ENCODE measurements at places on chromosomes 16 and 17.

- DNase-seq = no peak
Measured at GRCh38 chr16:87675111-87675719, 72.9 kb downstream of the JPH3 start.

- DNase-seq = peak; percentile 73
Measured at GRCh38 chr17:41666237-41666641, 22.4 kb upstream of the EIF1 start.

DNA sequence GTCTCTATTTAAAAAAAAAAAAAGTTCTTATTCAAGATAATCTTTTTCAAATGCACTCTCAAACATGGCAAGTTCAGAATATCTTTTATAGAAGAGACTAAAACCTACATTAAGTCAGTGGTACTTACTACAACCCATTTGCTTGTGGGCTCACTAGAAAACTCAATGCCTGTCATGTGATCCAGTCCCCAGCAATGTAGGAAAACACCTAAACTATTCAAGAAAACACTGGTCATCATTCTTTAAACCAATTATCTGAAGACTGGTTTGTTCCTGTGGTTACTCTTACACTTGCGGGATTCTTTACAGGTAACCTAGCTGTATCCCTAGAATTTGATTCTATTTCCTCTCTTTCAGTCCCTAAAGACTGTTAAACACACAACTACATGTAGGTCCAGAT lies 19.6 kb downstream of the MED13 start:
- no peak for DNase-seq

DNA sequence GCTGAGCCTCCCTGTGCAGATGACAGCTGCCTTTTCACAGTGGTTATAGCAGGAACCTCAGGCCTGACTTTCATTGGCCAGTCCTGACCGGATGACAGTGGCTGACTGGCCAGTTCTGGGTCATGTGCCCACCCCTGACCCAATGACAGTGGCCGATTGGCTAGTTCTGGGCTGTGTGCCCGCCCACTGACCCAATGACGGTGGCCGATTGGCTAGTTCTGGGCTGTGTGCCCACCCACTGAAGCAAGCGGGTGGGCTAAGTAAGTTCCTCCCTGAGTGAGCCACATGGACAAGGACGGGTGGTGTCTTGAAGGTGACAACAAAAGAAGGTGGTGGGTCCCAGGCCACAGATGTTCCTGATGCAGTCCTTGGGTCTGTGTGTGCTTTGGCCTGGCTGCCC lies 9.5 kb downstream of the DEF8 start:
- DNase-seq = no peak

DNA sequence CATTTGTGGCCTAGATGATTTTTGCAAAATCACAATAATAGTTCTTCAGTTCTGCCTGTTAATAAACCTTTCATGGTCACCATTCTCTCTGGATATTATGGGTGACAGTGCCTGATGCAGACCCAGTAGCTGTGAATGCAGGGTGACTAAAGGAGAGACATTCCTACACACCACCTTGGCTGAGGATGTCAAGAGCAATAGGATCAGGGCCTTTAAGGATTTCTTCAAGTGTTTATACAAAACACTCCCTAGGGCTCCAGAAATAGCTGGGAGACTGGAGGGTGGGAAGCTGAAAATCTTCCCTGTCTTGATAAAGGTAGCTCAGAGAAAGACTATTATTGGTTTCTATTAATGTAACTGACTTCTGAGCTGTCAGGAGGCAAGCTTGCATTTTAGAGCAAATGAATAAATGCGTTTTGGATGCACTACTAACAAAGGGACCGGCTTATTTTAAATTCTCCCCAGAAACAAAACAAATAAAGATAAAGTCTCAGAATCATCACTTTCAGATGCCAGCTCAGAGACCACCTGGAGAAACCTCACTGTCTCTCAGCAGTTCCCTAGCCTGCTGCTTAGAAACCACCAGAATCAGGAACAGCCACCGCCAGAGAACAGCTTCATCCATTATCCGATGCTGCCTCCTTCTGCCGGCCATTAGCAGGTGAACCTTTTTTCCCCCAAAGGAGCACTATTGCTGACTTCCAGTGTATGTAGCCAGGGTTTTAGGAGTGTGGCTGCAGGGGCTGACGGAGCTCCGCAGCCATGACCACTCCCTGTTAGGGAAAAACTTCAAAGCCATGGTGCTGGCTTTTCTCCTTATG lies 171.4 kb upstream of the DYNLRB2 start:
- no peak for DNase-seq

DNA sequence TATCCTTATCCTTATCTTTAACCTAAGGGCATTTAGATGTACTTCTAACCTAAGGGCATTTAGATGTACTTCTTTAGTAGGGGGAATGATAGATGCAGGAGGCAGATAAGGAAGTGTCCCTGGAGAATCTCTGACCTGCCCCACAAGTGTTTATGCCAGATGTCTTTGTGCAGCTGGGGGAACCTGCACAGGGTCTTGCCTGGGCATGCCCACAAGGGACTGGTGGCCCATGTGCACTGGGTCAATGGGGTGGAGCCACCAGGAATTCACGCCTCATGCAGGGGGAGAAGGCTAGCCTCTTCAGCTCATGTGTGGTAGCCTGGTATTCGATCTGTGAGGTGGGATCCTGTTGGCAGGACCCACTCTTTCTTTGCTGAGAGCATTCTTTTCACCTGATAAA lies 38.0 kb downstream of the CA10 start:
- no peak for DNase-seq

GRCh38 chr16:1082952-1083675 lies 10.6 kb downstream of the SSTR5 start:
- no peak for DNase-seq

GRCh38 chr16:15757630-15758251 lies 99.1 kb downstream of the MYH11 start:
- no peak for DNase-seq

- no peak for DNase-seq
Measured at GRCh38 chr17:5661491-5662125, 77.3 kb upstream of the NLRP1 start.

GRCh38 chr16:87603684-87604633 lies 1.7 kb downstream of the JPH3 start:
- no peak for DNase-seq

DNA sequence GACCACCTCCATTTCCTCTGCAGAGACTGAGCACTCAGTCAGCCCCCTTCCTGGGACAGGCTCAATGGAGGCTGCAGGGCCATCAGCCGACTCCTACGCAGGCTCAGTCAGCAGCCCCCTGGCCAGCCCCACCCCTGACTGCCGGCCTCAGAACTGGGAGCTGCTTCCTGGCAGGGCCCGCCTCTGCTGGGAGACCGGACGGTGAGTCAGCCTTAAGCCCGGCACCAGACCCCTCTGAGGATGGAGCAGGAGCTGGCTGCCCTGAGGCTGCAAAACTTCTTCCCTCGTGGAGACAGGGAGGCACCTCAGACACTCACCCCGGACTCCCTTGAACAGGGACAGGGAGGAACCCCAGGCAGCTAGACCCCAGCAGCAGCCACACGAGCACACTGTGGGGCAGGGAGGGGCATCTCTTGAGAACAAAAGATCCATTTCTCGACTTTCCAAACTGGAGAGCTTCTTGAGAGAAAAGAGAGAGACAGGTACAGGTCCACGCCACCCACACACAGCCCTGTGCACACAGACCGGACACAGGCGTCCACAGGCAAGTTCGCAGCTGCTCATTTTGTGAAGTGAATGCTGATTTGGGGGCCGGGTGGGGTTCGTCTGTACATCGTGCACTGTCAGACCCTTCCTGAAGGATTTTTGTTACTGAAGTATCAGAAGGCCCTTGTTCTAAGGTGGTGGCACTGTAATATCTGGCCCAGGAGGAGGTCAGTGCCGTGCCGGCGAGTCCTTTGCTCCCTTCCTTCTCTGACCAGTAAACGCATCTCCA lies 1.3 kb upstream of the TUBB3 start:
- no peak for DNase-seq

GRCh38 chr16:60636117-60636516 lies 1400.1 kb downstream of the CDH8 start:
- DNase-seq = no peak

- peak; percentile 82 for DNase-seq
Measured at GRCh38 chr16:66406534-66407221, 20.4 kb upstream of the BEAN1 start.

- DNase-seq = no peak
Measured at GRCh38 chr16:49748322-49748721, 107.6 kb downstream of the ZNF423 start.

- peak; percentile 55 for DNase-seq
Measured at GRCh38 chr17:63425483-63425882, 20.6 kb downstream of the CYB561 start.

DNA sequence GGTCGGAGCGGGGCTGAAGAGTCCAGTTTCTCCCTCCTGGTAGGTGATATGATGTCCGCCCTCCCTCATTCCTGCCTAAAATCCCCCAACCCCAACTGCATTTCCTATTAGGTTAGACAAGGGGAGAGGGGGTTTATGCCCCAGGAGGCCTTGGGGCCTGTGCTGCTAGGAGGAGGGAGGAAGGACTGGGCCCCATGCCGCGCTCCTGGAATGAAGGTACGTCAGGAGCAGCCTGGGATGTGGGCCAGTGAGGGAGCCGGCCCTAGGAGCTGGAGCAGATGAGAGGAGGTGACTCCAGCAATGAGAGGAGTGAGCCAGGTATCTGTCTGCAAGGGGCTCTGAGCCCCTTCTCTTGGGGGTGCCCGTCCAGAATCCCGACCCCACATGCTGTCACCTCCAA lies 46.9 kb upstream of the CDC42EP4 start:
- no peak for DNase-seq

- no peak for DNase-seq
Measured at GRCh38 chr17:33615861-33616260, 322.8 kb upstream of the ASIC2 start.

DNA sequence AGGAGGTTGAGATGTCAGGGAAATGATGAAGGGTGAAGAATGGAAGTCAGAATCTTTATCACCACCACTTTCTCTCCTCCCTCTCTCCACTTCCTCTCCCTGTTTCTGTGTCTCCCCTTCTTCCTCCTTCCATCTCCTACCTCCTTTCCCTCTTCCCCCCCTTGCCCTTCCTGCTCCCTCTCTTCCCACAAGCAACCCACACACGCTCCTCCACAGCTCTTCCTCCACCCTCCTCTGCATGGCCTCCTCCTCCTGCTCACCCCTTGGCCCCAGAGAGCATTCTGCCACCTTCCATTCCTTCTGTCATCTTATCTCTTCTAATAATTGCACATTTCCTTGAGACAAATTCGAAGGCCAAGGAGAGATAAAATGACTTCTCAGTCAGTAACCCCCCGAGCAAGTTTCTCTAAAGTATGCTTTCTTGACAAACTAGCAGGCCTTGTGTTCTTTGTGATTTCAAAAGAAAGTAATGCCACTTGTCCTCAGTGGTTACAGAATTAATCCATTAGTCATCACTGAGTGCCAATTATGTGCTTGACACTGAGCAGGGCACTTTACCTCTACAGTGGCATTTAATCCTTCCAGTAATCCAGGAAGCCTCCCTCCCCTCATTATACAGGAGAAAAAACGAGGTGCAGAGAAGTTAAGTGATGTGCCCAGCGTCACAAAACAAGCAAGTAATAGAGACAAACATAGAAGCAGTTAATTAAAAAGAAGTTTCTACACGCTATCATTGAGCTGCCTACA lies 72.3 kb upstream of the CCL1 start:
- DNase-seq = no peak

DNA sequence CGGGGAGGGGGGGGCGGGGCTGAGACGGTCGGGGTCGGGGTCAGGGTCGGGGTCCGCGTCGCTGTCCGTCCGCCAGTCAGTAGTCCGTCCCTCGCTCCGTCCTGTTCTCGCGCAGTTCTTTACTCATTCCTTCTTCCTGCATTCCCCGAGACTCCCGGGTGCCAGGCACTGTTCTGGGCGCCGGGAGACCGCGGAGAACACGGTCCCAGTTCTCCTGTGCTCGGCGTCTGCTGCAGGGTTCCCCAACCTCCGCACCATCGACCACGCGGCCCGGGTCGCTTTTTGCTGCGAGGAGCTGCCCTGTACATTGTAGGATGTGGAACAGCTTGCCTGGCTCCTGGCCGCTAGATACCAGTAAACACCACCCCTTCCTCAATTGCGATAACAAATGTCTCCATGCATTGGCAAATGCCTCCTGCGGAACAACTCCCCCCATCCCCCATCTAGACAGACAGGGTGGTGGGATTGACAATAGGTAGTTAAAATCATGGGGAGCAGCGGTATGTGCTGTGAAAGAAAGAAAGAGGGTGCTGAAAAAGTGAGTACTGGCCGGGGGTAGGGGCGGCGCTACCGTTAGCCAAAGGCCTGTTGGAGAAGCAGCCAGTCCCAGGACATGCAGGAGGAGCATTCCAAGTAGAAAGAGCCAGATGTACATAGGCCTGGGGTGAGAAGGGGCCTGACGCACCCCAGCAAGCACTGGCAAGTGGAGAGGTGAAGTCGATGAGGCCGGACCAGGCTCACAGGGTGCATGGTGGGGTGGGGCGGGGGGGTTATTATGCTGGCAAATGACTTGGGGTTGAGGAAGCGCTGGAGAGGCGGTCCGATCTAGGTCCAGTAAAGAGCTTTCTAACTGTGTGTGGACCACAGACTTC lies 631 bp downstream of the TRAF7 start:
- no peak for DNase-seq

DNA sequence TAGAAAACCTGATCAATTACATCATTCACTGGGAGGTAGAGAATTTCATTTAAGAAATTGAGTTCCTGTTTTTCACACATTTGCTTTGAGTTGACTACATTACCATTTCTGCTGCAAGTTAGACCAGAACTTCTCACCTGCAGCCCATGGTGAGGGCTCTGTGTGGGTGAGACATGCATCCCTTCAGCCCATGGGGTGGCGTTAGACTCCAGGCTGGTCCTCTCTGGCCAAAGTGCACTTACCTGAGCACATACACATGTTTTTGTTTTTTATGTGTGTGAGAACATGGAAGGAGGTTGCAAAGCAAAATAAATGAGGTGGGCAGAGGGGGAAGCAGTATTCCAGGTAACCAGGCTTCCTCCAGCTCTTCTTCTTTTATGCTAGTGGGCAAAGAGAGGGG lies 470.2 kb downstream of the PMP22 start:
- no peak for DNase-seq

GRCh38 chr17:61040666-61041065 lies 359.0 kb upstream of the TBX2 start:
- DNase-seq = no peak

DNA sequence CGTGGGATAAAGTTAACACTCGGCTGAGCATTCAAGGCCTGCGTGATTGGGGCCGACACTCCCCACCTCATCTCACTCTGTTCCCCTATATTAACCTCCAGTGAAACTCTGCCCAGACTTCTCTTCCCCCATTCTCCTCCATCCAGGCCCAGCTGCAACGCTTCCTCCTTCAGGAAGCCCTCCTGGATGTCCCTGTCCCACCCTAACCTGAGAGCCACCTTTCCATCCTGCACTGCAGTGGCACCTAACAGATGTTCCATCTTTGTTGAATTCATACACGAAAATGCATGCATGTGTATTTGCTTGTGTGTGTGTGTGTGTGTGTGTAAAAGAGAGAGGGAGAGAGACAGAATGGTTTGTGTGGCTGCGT lies 32.6 kb upstream of the SBK1 start:
- DNase-seq = no peak

GRCh38 chr17:41917679-41918313 lies 955 bp downstream of the ACLY start:
- peak; percentile 25 for DNase-seq

GRCh38 chr16:31507617-31507928 lies 618 bp downstream of the RUSF1 start:
- DNase-seq = no peak
